Right atrium auricular region (tissue), 2 donors: ENCODE measurements at places on chromosomes 11 and 22. TPM values are rescaled to one million over a fixed set of nuclear protein-coding genes. Genes with fewer than 3 reads are reported as not detected.

Gene SLC29A2
- total RNA-seq: 19.9 TPM

Gene FADS1
- 21.8 TPM for total RNA-seq

Gene TH
- not detected for total RNA-seq

Gene C11orf16
- total RNA-seq: not detected

DNA sequence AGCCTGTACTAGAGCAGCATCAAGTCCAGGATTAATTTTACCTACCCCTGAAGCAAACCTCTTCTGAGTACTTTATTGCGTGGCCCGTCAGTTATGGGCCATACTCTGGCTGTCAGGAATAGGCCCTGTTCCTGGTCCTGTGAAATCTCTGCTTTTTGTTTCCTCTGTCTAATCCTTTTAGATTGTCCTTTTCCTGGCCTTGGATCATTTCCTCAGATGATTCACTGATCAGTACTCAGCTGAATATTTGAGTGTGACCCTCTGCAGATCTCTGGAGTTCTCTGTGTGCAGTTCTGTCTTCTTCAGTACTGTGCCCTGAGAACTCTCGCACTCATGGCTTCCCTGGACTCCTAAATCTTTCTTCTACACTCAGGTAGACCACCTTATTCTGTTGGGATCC lies 123.5 kb downstream of the UVRAG start:
- no peaks in the 10 kb centered on the region for H3K27me3 ChIP-seq
- no peaks in the 10 kb centered on the region for H3K36me3 ChIP-seq
- DNase-seq: no peak
- H3K4me1 ChIP-seq: peaks cover 20% of the 10 kb centered on the region
